Stimulated activated CD8-positive, alpha-beta memory T cell treated with anti-CD3 and anti-CD28 coated beads, Interleukin-7, amount 100 ng/mL, for 1 hour (primary cell): ENCODE measurements at places on chromosomes 2 and 18.

GRCh38 chr2:182426918-182427240 is at the start of gene PDE1A:
TSS of gene PDE1A (minus strand) at chr2:182427036.
- no peak for DNase-seq

DNA sequence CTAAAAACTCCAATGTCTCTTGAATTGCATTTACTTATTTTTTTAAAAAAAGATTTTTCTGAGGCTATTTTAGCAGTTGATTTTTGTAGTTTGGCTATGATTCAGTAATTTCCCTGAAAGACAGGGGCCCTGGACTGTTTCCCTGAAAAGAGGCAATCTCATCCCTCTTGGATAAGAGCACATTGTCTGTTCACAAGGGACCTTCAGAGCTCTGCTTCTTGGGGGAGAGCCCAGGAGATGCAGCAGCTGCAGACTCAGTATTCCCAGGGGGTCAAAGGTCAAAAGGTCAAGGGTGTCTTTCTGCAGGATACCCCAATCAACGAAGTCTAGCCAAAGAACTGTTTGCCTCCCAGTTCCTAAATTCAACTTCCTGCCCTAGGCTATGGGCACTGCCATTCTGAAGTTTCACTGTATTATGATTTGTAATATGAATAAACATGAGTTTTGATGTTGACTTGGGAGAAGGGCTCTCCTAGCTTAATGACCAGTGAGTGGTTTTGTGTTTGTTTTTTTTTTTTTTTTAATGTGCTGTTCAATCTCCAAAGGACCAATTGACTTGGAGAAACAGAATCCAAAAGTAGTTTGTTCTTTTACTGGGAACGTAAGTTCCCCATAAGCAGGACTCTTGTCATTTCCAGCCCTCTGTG is 157.0 kb upstream of the SERPINE2 start:
- DNase-seq: no peak

- DNase-seq: no peak
Observed at GRCh38 chr2:176653479-176654443, 384.5 kb downstream of the MTX2 start.

DNA sequence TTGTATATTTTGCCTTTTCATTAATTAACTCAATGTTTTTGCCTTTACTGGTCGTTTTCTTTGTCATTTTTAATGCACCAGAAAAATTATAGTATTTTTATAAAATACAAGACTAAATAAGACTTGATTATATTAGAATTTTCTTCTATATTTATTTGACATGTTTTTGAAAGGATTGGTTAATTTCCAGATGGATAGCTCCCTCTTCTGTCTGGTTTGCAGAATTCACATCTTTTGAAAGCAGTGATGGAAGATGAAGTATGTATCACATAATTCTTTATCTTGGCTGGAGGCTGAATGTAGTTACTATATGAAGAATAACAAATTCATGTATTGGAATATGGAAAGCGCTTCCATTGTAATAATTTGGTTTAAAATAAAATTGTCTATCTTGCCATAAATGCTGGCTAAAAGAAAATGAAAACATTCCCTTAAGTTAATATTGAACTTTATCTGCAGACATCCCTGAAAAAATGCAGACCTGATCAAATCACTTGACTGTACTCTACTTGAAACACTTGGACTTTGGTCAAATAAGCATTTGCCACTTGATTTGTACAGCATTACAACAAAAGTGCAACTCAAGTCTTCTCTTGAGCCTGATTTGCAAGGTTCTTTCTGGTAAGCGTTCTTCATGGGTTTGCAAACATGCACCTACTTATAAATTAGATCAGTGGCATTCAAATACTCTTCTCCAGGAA is 86.3 kb upstream of the EFEMP1 start:
- no peak for DNase-seq

GRCh38 chr2:118190474-118190873 is 102.2 kb downstream of the INSIG2 start:
- no peak for DNase-seq
